ENCODE measurements at places on chromosomes 11 and 22.

- no peak for DNase-seq
Measured at GRCh38 chr22:41636467-41636866, 15.4 kb downstream of the XRCC6 start.

DNA sequence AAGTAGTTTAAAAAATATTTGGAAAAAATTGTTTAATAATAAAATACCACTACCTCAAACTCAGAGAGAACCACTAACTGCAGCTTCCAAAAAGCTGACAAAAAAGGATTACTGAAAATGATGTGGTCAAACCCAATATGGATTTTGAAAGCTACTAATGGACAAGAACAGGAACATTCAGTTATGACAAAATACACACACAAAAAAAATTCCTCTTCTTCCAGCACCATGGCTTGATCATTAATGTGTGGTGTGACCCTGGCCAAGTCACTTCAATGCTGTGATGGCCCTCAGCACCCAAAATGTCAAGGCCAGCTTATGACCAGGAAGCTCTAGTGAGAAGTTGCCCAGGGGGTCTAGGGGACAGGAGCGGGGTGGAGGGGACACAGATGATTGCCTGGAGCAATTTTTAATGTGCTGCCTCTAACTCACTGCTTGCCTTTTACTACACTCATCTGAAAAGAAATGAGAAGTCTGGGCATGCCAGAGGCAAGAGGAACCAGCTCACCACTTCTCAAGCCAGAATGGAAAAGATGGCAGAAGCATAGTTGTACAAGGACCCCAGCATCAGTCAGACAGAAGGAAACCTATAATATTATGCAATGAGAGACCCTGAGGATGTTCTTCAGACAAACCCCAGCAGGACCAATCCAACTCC lies 2.2 kb downstream of the SMCO4 start:
- no peak for DNase-seq

DNA sequence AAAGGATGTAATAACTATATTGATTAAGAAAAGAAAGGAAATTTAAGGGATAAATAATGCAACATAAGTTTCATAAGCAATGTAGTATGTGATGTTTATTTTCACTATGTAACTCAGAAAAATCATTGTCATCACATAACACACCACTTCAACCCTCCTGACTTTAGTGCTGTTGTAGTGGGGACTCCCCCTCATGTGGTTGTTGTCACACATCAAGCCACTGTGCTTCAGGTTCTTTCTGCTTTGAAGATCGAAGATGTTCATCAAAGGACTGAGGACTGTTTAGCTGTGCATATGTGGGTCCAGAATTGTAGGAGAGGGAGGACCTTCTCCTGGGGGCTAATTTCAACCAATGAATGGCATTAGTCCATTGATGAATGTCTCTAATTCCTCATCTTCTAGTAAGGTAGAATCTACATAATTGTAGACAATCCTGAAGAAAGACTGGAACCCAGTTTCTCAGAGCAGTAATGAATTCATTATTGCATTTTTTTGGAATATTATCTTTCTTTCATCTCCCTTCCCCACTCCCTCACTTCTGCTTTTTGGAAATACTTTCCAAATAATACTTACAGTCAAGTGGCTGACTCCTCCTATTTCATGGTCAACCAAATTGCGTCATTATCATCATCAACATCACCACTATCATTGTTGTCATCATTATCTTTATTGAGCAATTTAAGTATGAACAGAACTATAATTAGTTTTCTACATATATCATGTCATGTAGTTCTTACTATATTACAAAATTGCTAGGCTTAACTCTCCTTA lies 9.8 kb upstream of the CARD16 start:
- DNase-seq, result no peak

GRCh38 chr11:6694229-6694535 lies 11.0 kb upstream of the MRPL17 start:
- no peak for DNase-seq

DNA sequence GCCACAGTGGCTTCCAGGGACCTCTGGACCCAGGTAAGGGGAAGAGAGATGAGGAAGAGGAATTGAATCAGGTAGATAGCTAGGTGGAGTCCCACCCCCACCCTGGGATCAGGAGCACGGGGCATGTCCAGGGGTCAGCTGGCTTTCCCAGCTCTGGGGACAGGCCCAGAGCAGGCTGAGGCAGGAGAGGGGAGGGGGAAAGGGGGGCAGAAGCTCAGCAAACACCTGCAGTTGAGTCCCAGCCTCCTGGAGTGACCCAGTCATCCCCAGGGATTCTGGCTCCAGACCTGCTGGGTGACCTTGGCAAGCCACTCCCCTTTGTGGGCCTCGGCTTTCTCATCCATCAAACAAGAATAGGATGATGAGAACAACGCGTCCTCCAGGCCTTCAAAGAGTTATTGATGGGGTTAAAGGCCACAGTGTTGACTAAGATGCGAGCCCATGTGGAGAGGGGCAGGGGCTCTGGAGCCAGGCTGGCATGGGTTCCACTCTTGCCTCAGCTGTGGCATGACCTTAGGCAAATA lies 16.0 kb downstream of the STARD10 start:
- DNase-seq, result no peak

DNA sequence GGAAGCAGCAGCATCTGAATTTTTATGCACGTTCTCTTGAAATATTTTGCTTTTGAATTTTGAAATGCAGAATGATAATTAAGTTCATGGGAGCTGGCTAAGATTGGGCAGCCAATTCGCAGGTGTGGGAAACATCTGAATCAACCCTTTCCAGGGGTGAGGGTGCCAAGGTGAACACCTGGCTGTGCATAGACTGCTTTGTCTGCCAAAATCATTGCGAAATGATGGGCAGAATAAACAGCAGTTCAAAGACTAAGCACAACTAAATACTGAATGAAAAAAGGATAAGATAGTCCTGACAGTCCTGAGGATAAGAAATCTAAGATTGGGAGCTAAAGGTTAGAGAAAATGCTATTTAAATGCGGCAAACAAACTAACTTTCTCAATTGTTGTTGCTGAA lies 813.3 kb upstream of the RAG2 start:
- no peak for DNase-seq

DNA sequence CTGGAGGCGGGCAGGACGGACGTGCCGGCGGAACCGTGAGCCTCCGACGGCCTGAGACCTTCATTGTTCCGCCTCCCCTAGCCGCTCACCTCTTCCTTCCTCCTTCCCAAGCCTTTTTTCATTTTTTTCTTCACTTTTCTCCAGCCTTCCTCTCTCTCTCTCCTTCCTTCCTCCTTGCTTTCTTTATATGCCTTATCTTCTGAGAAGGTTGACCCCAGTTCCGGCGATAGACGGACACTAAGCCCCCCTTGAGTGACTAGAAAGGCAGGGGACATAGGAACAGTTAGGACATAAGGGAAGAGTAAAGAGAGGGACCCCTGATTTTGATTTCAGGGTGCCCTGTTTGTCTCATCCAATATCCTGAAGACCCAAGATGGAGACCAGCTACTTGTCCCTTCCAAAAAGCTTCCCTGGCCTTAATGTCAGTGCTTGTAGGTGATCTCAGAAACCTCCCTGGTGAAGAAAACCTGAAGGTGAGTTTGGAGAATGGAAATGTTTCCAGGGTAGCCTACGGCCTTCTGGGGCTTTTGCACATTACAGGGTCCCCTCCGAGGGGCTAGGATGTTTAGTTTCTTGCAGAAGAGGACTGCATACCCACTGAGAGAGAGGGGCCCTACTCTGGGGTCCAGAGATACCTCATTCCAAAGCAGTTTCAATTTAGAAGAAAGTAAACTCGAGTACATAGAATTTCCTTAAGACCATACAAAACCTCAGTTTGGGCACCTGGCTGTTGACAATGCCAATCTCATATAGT lies 3.5 kb downstream of the ADM start:
- DNase-seq, result no peak

GRCh38 chr11:113532697-113533424 lies 57.7 kb upstream of the DRD2 start:
- peak; percentile 61 for DNase-seq

DNA sequence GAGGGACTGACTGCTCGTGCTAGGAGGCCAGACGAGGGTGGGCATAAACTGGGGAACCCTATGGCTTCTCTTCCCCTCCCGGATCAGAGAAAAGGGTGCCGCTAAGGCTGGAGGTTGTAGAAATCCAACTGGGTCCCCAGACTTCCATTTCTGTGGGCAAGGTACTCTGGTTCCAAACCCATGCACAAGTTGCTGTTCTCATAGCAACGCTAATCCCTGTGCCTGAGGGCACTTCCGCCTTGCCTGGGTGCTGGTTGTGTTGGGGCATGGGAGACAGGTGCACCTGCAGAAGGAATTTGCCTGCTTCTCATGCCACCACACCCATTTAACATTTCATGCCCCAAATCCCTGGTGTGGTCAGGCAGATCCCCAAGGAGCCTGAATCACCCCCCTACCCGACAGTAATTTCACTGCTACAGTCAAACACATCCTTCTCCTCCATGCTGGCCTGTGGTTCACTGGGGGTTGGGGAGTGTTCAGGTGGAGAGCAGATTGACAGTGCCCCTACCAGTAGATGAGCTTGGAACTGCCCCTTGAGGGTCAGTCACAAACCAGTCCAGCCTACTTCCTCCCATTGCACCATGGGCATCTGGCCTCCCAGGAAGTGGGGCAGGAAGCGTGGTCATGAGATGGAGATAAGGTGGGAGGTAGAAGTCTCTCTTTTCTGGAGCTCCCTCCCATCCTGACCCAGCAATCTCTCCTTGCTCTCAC lies 1.2 kb downstream of the C2CD2L start:
- DNase-seq, result peak; percentile 41

DNA sequence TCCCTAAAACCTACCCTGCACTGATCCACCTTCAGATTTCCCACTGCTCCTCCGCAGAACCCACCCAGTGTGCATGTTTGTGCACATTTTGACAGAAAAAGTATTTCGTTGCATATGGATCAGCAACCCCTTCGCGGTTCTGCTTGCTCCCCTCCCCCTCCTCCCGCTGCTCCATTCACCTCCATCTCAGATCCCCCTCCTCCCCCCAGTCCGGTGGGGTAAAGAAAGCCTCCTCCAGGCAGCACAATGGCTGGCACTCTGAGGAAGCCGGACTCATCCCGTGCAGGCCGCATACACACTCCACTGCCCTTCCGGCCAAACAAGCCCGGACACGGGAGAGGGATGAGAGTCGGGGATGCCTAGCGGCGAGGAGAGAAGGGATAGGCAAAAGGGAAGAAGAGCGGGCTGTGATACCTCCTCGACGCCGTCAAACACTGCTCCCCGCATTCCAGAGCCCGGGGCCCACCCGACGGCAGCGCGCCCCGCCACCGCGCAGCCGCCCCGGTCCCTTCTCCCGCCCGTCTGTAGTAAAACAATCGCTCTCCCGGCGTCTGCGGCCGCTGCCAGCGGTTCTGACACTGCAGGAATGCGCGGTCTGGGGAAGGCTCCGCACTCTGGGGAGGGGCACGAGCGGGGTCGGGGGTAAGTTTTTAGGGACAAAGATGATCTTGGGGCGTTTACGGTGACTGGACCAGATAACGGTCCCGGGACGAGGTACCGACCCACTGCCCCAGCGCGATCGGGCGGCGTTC lies 915 bp downstream of the FEZ1 start:
- DNase-seq, result peak; percentile 61

DNA sequence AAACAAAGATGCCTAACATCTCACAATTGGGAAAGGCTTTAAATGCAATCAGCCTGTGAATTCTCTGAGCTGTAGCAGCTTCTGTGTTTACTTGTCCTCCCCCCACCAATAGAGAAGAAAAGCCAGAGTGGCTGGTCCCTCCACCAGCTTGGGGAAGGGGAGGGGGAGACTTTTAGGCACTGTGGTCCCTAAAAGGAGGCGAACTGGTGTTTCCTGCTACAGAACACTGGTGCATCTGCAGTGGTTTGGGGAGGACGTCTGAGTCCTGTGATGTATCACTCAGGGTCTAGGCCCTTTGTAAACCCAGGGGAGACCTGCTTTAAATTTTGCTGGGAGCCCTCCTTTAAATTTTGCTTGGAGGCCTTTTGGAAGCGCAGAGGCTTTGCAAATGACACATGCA lies 16.9 kb downstream of the TNRC6B start:
- no peak for DNase-seq

Data from hepatic stellate cell (primary cell).